ENCODE measurements at places on chromosomes 5 and 9.

DNA sequence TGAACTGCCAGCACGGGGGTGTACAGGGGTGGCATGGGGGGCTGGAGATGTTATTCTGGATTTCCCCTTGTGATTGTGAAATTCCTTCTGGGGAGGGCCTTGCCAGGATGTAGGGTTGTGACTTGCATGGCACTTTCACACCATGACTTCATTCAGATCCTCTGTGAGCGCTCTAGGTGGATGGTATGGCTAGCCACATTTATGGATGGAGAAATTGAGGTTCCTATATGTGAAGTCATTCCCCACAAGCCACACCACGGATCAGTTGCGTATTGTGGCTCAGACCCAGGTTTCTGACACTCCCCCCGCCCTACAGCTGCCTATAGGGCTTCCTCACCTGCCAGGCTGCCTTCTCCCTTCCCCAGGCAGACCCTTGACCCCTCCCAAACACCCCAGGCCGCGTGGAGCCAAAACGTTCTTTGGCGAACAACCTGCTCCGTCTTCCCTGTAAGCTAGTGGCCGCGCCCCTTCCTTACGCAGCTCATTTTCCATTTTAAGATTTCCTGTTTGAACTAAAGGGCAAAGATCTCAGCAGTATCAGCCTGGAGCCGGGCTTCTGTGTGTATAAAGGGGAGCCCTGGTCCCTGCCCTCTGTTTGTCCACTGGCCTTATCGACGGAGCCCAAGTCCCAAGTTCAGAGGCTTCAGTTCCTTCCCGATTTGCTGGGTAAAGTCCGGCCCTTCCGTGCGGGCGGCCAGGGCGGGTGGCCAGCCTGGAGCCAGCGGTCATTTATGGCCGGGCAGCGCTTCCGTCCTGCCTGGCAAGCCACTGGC, 97.8 kb upstream of the KLF4 start:
- no peak for DNase-seq

GRCh38 chr5:76314643-76315042, 88.4 kb upstream of the IQGAP2 start:
- DNase-seq, result no peak

GRCh38 chr5:130333089-130333488, 428.8 kb downstream of the CHSY3 start:
- no peak for DNase-seq

DNA sequence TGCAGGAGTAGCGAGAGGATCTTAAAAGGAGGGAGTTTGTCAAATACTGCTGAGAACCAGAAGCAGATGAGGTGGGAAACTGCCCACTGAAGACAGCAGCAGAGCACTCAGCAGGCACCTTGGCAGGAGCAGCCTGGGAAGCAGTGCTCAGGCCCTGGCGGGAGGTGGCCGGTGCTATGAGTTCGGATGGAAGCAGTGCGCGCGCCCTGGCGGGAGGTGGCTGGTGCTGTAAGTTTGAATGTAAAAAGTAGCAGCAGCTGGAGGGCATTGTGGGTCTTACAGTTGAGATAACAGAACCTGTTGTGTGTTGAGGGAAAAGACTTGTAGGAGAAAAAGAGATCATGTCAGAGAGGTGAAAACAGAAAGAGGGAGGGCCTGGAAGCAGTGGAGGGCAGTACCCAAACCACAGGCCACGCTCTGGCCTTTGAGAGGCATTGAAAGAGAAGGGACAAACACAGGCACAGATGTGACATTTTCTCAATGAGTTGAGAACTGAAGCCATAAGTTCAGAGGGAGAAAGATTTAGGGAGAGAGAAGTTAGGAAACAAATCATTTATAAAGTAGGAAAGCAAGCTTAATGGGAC, 130.9 kb downstream of the ERCC6L2 start:
- no peak for DNase-seq

DNA sequence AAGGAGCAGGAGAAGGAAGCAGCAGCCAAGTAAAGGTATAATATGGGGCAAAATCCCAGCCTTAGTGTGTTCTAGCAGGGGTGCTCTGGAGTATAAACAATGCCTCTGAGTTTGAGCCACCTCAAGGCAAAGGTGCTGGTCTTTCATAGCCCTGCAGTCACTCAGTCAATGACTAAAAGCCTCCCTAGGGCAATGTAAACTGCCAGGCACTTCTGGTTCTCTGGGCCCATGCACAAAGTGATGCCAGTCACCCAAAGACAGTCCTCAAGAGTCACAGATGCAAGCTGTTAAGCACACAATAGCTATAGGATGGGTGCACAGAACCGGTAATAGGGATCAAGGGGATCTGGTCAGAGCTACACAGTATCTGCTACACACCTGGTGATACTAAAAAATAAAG, 12.6 kb downstream of the ZBTB5 start:
- no peak for DNase-seq

GRCh38 chr5:179343021-179343718, 2.1 kb downstream of the ADAMTS2 start:
- DNase-seq, result no peak

DNA sequence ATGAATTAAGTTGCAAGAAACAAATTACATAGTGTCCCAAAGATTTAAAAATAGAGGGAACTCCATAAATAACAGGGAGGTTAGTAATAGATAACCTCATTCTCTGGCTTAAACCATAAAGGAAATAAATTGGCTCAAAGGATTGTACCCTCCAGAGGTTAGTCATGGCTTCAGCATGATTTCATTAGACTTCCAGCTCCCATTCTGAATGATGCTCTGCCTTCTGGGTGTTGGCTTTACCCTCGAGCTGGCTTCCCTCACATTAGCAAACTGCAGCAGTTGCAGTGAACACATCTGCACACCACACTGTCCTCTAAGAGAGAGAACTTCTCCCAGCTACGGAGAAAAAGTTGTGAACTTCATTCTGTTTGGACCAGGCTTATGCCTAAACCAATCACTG, 70.4 kb downstream of the RGS7BP start:
- DNase-seq, result no peak

- DNase-seq, result no peak
Observed at GRCh38 chr5:128276537-128277216, 193.1 kb downstream of the SLC12A2 start.

GRCh38 chr5:122500245-122501088, 188.4 kb downstream of the SNCAIP start:
- no peak for DNase-seq

DNA sequence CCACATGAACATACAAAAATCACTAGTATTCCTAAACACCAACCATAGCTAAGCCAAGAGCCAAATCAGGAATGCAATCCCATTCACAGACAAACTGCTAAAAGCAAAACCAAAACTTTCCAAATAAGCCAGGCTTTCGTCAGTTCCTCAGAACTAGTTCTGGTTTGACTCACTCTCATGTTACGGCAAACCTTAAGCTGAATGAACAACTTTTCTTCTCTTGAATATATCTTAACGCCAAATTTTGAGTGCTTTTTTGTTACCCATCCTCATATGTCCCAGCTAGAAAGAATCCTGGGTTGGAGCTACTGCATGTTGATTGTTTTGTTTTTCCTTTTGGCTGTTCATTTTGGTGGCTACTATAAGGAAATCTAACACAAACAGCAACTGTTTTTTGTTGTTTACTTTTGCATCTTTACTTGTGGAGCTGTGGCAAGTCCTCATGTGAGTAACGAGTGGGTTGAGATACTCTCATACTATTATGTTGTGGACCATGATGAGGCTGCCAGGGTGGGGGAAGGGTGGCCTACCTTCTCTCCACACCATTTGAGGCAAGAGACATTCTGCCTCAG, at the start of gene PDCD1LG2:
TSS of gene PDCD1LG2 (plus strand) at position 172 of the 572 bp plus-strand sequence. CDS start 12,016 bp downstream, outside the sequence.
- DNase-seq, result peak; percentile 44

GRCh38 chr9:19788614-19789271, at the start of gene SLC24A2:
SLC24A2 (minus strand) TSS chr9:19789037.
- no peak for DNase-seq

GRCh38 chr9:96398582-96399324, 15.2 kb upstream of the SLC35D2 start:
- DNase-seq, result no peak
